Vagina (tissue), 2 donors: ENCODE measurements at places on chromosomes 1 and 21. TPM values are rescaled to one million over a fixed set of nuclear protein-coding genes. Genes with fewer than 3 reads are reported as not detected.

The LRRC71 gene
- total RNA-seq = not detected

The C1orf116 gene
- total RNA-seq = 11.8 TPM

The TAL1 gene
- 7.1 TPM for total RNA-seq

The ERRFI1 gene
- 160 TPM for total RNA-seq

The SERPINC1 gene
- not detected for total RNA-seq

The DNALI1 gene
- total RNA-seq = 4.7 TPM

The NTMT2 gene
- not detected for total RNA-seq

The SCNM1 gene
- total RNA-seq = 22.1 TPM

The PGLYRP4 gene
- 3.9 TPM for total RNA-seq

The LEMD1 gene
- total RNA-seq = not detected

The AKIRIN1 gene
- 27.5 TPM for total RNA-seq
